Small intestine (tissue), 16 donors: ENCODE measurements at places on chromosomes 4 and X. TPM values are rescaled to one million over a fixed set of nuclear protein-coding genes. Genes with fewer than 3 reads are reported as not detected.

The CHIC1 gene
- 1.1 TPM for polyA plus RNA-seq

The KLF8 gene
- not detected for polyA plus RNA-seq

The HTT gene
- 10.3 TPM for polyA plus RNA-seq

The FAM184B gene
- 0.04 TPM for polyA plus RNA-seq

The KLHL4 gene
- 1.3 TPM for polyA plus RNA-seq

The RNF212 gene
- 1.7 TPM for polyA plus RNA-seq

The CT45A1 gene
- not detected for polyA plus RNA-seq

The GPR50 gene
- polyA plus RNA-seq, result not detected

The UGT2B10 gene
- 0.03 TPM for polyA plus RNA-seq

The CFAP47 gene
- not detected for polyA plus RNA-seq

The F8 gene
- polyA plus RNA-seq, result 1.4 TPM
